ENCODE measurements at places on chromosomes 2 and 18. TPM values are rescaled to one million over a fixed set of nuclear protein-coding genes. Genes with fewer than 3 reads are reported as not detected.

The SLC9A4 gene
- not detected for total RNA-seq

The GPR55 gene
- total RNA-seq: 0.08 TPM

The CTAGE1 gene
- not detected for total RNA-seq

The GAREM1 gene
- 19.0 TPM for total RNA-seq

The CLEC4F gene
- total RNA-seq: 0.21 TPM

The DPP10 gene
- total RNA-seq: 0.50 TPM

The GPR39 gene
- 0.29 TPM for total RNA-seq

The GKN1 gene
- total RNA-seq: not detected

The REG3G gene
- total RNA-seq: not detected

The UCN gene
- total RNA-seq: 1.2 TPM

The ARL6IP6 gene
- 8.9 TPM for total RNA-seq

The UGT1A10 gene
- not detected for total RNA-seq

The SPHKAP gene
- total RNA-seq: 59.2 TPM

The CCDC102B gene
- 7.4 TPM for total RNA-seq

The CNTNAP5 gene
- not detected for total RNA-seq

The TEKT4 gene
- not detected for total RNA-seq

The DYNAP gene
- not detected for total RNA-seq

The OXER1 gene
- total RNA-seq: 0.37 TPM

The SERPINB3 gene
- total RNA-seq: not detected

All from left cardiac atrium (tissue), 4 donors.